ENCODE measurements at places on chromosomes 2 and 18.

DNA sequence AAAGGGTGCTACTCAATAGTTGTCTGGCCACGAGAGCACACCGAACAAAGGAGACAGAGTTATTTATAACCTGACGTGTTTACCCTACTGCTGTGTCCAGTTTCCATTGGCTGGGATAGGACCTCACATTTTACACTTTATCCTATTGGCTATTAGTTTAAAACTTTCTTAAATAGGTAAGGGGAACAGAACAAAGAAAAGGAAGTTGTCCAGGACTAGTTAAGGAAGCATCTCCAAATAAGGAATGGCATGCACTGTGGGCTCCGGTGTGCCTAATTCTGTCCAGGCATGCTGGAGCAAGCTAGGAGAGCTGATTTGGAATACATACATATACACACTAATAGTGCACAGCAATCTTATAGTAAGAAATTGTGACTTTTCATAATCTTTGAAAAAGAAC lies 72.2 kb downstream of the CAB39 start:
- DNase-seq, result no peak

- no peak for DNase-seq
Observed at GRCh38 chr18:70506511-70506910, 217.7 kb downstream of the SOCS6 start.

- DNase-seq, result no peak
Observed at GRCh38 chr2:125471963-125472362, 1184.0 kb upstream of the GYPC start.

DNA sequence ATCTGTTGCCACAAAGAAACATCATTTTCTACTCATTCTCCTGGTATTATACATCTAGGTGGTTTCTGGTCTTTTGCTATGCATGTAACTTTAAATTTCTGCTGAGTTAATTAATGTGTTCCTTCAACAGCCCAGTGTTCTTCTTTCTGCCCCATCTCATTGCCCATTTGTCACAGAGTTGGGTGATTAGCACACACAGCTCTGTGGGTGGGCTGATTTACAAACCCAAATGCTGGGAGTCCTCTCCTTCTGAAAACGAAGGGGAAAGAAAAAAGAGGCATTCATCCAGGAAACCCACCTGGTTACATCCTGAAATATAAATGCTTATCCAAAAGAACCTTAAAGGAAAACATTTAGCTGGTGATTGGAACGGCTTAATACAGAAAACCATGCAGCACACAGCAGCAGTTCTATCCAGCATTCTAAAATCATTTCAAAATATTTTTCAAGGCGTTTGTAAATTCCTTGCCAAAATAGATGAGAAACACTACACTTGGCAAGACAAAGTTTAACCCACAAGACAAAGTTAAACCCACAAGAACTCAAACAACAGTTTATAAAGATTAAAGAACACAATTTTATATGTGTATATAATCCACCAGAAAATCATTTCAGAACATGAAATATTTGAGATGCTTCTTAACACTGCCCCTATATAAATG lies 177.9 kb downstream of the ANTXR1 start:
- no peak for DNase-seq

DNA sequence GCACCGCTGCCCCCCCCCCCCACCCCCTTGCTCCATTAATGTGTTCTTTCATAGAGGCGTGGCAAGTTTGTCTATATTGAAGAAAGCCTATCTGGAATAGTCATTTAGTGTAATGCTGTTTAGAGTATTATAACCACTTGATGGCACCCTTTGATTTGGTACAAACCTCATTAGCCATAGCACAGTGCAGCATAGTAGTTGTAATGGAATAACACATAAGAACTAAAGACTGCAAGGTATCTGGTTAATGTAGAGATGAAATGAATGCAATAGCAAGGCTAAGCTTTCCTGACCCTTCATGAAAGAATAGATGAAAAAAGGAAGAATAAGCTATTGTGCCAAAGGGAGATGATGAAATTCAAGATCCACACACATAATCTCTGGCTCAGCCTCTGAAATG lies 81.9 kb downstream of the EHBP1 start:
- DNase-seq, result peak; percentile 9

GRCh38 chr2:80459028-80459427 lies 154.5 kb upstream of the LRRTM1 start:
- DNase-seq, result no peak

- no peak for DNase-seq
Observed at GRCh38 chr2:109466674-109467575, 146.8 kb downstream of the SEPTIN10 start.

GRCh38 chr2:198916548-198917080 lies 541.1 kb downstream of the SATB2 start:
- no peak for DNase-seq

GRCh38 chr18:9244376-9244775 lies 90.2 kb upstream of the TWSG1 start:
- DNase-seq, result no peak

DNA sequence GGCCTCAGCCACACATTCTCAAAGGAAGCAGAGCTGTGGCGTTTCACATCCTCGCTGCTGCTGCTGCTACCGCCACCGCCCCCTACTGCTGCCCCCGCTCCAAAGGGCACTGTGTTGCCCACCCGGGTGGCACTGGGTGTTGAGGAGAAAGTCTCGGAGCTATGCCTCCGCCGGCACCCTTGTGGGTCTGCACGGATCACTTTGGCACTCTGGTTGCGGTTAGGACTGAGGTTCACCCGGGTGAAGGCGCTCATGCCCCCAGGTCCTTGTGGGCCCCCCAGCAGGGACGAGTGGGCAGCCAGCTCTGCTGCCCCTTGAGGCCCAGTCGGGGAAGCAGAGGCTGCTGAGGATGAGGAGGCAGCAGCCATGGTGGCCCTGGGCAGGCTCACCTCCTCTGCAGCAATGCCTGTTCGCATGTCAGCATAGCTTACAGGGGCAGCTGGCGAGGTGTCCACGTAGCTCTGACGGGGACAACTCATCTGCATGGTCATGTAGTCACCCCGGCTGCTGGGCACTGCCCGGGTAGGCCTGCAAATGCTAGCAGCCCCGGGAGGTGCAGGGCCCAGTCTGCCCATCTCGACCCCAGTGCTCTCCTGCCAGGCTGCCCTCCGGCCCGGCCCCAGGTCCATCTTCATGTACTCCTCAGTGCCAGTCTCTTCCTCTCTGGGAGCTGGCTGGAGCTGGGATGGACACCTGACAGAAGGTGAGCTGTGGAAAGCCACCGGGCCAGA lies 4.2 kb downstream of the IRS1 start:
- no peak for DNase-seq
